ENCODE measurements at places on chromosomes 4 and X.

DNA sequence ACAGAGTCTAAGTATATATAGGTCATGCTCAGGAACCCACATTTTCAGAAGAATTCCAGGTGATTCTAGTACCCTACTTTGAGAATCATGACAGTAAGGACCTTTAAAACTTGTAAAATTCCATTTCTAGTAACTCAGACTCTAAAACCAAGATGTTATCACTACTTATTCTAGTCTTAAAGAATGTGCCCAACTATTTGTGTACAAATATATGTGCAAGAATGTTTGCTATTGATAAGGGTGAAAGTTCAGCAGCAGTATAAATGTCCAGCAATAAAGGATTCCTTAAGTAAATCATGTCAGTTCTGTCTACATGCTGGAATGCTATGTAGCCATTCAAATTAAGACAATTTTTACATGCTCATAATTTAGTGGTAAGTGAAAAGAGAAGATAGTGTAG lies 71.1 kb upstream of the MAGEB2 start:
- no peak for DNase-seq

DNA sequence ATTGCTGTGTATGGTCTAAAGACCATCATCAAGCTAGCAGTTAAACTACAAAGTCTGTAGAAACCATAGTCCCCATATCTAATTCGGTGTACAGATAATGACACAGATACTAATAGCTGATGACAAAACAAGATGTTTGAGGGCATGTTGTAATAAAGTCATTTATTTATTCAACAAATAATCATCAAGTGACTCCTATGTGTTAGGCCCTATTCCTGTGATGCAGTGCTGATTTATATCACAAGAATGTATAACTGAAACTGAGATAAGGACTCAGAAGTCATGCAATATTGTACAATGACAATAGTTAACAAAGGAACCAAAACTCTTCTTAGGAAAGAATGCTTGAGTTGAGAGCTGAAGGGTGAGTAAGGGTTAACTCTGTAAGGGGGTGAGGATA lies 315.0 kb upstream of the NR3C2 start:
- DNase-seq: no peak

DNA sequence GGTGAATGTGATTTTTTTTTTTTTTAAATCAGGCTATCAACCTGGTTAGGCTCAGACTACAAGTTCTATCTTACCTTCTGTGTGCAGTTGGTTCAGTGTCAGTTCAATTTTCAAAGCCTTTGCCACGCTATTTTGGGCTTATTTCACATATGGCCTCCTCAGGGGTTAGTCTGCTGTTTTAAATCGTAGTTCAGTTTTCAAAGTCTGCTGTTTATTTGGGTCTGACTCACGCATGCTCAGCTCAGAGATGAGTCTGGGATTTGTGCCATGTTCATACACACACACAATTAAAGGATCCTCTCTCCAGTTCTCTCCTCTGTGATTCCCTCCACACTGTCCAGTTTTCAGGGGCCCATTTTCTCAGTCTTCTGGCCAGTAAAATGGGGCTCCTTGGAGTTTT lies 32.3 kb upstream of the ZFX start:
- DNase-seq: no peak

DNA sequence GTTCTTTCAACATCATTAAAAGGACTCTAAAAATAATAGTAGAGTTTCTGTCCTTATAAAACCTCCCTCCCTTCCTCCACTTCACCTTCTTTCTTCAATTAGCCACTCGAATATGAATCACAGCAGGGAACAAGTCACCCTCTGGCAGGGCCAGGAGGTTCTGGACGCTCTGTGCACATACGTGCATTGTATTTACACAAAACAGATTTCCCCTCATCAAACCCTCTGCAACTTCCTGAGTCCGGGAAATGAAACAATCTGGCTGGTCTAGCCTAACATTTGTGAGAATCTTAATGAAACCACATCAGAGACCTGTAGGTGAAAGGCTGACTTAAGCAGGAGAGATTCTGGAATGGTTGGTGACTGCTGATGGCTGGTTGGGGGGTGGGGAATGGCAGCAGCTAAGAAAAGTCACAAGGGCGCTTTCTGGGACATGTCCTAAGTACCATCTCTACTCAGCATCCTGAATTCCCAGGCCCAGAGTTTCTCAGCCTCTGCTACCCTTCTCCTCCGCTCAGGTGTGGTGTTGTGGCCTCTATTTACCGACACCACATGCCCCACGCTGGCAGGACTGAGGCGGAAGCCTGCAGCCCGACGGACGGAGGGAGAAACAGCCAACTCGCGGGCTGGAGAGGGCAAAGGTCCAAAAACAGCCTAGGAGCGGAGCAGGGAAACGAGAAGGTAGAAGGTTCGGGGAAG lies 1.0 kb downstream of the ZDHHC9 start:
- DNase-seq: peak; percentile 4

DNA sequence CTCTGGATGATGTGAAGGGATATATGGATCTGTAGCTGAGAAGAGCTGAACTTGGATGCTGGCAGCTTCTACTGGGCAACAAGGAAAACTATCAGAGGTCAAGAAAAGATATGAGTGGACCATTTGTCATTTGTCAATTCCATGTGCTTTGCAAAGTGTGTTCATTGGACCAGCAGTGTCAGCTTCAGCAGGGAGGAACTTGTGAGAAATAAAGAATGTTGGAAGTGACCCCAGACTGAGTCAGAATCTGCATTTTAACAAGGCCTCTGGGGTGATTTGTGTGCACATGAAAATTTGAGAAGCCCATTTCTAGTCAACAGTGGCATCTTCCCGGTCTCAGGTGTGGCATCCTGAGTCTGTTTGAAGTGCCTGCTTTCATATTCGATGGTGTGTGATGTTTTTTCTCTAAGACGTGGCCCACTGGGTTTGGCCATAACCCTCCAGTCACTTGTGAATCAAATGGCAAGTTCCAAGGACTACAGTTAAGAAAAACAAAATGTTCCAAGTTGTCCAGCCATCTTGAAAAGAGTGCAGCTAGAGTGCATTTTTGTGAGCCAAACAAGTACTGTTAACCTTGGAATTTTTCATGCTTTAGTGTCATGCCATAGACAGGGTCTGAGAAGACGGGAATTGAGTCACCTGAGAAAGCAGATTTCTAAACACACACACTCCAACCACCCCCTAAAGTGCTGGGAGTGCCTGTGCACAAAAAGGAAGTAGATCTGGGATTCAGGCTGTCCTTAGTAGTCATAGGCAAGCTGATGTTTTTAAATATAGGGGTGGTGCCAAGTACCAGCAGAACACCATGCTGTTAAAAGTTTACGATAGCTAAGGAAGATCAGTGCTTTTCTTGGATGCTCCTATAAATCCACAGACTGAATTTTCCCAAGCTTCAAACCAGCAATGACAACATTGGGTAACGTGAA lies 26.4 kb downstream of the GPM6B start:
- no peak for DNase-seq

GRCh38 chr4:41713768-41714167 lies 34.8 kb downstream of the PHOX2B start:
- DNase-seq: no peak

DNA sequence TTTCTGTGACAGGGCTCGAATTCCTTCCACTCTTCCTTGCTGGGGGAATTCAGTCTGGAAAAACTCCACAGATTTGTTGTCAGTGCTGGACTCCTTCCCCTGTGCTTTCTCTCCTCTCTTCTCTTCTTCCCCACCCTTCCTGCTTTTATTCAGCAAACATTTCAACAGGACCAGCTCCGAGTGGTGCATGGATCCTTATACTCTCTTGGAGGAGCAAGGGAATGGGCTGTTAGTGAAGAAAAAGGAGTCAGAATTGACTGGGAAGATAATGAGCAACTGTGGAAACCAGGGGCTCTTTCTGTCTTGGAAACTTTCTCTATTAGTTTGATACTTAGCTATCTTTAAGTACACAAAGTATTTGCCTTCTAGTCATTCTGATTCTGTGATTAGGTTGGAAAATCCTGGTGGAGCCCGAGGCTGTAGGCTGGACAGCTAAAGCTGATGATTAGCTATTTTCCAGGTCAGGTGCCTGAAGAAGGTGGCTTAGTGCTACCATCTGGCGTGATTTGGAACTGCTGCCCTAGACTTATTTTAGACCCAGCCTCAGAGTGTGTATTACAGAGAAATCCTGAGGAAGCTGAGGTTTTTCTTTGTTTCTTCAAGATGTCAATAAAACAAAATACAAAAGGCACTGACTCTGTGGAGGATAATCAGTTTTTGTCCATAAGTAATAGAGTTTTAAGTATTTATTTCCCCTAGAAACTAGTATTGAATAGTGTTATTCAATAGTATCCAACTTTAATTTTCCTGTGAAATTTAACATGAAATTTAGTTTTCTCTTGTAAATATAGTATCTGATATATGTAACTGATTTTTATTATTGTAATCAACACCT lies 38.4 kb downstream of the NAP1L5 start:
- DNase-seq: no peak

DNA sequence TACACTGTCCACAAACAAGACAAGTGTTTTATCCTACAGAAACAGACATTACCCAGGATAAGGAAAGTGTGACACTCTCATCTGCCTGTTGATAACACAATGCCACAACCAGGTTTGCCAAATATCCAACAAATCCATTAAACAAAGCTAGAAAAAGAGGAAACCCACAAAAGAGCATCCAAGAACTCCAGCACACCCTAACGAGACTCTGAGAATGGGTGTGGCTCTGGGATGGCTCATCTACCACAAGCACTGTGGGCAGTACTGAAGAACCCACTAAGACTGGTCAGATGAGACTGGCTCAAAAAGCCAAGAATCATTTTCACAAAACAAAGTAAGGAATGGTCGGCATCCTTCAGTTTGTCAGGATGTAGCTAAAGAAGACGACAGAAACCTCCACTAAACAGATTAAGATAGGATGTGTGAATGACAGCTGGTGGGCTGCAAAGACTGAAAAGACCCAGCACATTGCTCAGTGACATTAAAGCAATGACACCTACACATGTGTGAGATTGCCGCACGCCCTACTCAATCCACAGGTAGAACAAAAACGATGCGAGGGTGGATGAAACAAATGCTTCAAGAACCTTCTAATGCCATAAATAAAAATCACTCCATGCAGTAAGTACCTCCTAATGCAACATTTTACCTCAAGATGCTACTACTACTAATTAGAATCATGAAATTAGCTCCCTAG lies 14.7 kb downstream of the ATP8A1 start:
- no peak for DNase-seq

GRCh38 chr4:4782969-4783368 lies 76.5 kb upstream of the MSX1 start:
- no peak for DNase-seq

- no peak for DNase-seq
Observed at GRCh38 chrX:23861215-23861896, 46.4 kb downstream of the APOO start.

DNA sequence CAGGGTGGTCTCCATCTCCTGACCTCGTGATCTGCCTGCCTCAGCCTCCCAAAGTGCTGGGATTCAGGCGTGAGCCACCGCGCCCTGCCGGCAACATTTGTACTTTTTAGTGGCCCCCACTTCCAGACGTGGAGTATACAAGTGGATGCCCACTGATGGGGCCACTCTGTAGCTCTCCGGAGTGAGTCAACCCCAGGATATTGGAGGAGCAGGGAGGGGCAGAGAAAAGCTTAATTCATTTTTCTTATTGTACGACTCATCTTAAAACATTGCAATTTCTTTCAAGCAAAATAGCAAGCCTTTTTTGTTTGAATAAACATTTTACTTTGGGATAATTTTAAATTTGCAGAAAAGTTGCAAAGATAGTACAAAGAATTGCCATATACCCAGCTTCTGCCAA lies 34.6 kb downstream of the FAM9C start:
- DNase-seq: no peak

GRCh38 chrX:16418650-16419049 lies 231.3 kb upstream of the S100G start:
- no peak for DNase-seq

GRCh38 chr4:151407466-151408379 lies 1.3 kb upstream of the FHIP1A start:
- DNase-seq: peak; percentile 10

DNA sequence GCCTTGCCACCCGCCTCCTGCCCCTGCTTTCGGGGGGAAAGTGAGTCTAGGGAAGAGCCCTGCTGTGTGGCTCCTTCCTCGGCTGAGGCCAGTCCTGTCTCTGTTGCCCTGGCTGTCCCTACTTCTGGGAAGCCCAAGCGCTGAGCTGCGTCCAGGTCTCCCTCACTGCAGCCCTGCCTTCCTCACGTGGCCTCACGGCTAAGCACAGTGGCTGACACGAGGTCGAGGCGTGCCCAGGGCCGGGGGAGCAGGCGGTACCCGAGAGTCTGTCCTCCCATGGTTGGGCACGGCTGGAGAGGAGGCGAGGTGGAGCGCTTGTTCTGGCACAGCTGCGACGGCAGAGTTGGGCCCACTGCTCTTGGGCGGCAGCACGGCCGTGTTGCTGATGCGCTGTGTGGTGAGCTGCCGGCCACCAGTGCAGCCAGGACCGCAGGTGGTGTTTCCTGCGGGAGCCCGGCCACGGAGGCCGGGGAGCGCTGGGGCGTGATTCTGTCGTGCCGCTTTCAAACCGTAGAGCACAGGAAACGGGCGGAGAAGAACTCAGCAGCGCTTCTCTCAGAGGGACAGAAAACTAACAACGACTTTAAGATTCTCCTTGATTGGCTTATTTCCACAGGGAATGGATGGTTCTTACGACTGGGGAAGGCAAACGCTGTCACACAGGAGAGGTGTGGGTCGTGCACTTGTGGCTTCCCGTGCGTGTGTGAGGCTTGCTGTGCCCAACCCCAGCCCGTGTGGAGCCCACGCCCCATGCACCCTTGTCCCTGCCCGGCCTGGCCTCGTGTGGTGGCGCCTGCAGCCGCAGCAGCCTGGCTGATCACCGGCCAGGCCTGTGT lies 21.3 kb downstream of the MAEA start:
- DNase-seq: peak; percentile 28

- DNase-seq: no peak
Observed at GRCh38 chr4:103673983-103674382, 45.8 kb downstream of the TACR3 start.

DNA sequence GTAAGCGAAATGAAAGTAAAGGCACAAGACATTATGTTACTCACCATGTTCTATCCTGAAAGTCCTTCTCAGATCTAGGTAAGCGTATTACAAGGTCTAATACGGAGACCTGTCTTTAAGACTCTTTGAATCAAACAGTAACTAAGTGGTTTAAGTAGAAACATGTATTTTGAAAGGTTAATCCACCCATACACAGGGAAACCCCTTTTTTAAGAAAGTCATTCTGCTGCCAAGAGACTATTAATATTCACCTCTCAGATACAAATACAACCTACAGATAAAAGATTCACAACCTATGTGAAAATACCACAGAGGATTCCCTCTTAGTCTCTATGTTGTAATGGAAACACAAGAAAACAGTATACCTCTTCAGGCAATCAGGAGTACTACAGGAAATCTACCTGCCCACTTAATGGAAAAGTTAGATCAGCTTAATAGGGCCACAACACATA lies 63.2 kb upstream of the TNIP3 start:
- no peak for DNase-seq

DNA sequence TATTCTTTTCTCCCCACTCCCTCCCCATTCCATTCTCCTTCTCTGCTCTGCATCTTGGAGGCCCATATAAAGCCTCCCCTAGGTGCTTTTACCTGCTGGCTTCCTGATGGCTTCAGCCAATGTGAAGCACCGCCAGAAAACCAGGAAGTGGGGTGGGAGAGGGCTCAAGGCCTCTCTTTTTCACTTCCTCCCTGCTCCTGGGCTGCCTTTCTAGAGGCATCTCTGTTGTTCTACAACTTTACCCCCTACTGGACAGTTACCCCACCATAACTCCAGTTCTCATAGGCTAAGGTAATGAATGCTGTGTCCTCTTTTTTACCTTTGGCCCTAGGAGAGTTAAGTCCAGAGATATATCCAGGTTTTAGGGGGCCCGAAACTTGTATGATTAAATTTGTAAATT lies 62.4 kb upstream of the PPARGC1A start:
- DNase-seq: no peak

GRCh38 chr4:55866973-55867574 lies 13.6 kb downstream of the EXOC1 start:
- no peak for DNase-seq

Measured in activated gamma-delta T cell (primary cell).